ENCODE measurements at places on chromosomes 2 and 18. TPM values are rescaled to one million over a fixed set of nuclear protein-coding genes. Genes with fewer than 3 reads are reported as not detected.

The DRC1 gene
- polyA plus RNA-seq: not detected

DNA sequence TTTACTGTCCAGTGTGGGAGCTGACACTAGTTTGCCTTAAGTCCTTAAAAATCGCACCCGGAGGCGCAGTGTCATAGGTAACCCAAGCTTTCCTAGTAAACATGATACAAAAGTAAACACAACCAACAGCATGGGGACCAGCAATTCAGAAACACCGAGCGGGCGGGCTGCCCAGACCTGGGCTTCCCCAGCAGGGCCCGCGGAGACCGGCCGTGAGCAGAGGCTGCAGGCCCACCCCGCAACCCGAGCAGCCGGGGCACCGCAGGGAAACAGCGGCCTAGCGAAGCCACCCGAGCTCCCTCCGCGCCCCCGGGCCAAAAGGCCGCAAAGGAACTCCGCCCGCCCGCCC, 296 bp downstream of the TTC21B start:
- DNase-seq: peak; percentile 54

DNA sequence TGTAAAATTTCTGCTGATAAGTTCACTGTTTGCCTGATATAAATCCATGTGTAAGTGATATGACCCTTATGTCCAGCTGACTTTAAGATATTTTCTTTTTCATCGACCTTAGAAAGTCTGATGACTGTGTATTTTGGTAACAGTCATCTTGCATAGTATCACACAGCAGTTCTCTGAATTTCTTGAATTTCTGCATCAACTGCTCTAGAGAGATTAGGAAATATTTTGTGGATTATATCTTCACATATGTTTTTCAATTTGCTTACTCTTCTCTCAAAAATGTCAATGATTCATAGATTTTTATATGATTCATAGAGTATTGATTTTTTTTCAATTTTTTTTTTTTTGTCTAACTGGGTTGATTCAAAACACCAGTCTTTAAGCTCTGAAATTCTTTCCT, 945.3 kb downstream of the TRIB2 start:
- no peak for DNase-seq

The CCDC141 gene
- not detected for polyA plus RNA-seq

The GATA6 gene
- polyA plus RNA-seq: 0.95 TPM

- DNase-seq: no peak
Measured at GRCh38 chr2:150209746-150210145, 277.7 kb downstream of the RND3 start.

- no peak for DNase-seq
Measured at GRCh38 chr2:121944072-121944831, 188.8 kb downstream of the TSN start.

The PSMA8 gene
- not detected for polyA plus RNA-seq

Data from HepG2 (cell line).